ENCODE measurements at places on chromosomes 3 and 15. TPM values are rescaled to one million over a fixed set of nuclear protein-coding genes. Genes with fewer than 3 reads are reported as not detected.

- DNase-seq = no peak
Measured at GRCh38 chr3:157136647-157137387, 23.1 kb downstream of the CCNL1 start.

DNA sequence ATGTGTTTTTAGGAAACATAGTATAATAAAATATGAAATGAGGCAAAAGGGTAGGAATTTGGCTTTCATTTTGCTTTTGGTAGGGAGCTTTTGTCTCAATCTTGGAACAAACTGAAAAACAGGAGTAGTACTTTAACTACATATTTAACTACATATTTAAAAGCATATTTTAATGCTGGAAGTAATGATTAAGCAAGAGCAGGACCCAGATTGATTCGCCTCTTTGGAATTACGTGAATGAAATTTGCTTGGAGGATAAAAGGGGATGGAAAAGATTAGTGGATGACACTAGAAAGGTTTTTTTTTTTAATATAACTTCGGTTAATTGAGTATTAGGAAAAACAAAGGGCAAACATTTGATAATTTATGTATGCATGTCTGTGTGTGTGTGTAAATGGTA, 11.2 kb upstream of the TMEM212 start:
- no peak for DNase-seq

- no peak for DNase-seq
Measured at GRCh38 chr15:63698692-63699091, 101.5 kb downstream of the FBXL22 start.

DNA sequence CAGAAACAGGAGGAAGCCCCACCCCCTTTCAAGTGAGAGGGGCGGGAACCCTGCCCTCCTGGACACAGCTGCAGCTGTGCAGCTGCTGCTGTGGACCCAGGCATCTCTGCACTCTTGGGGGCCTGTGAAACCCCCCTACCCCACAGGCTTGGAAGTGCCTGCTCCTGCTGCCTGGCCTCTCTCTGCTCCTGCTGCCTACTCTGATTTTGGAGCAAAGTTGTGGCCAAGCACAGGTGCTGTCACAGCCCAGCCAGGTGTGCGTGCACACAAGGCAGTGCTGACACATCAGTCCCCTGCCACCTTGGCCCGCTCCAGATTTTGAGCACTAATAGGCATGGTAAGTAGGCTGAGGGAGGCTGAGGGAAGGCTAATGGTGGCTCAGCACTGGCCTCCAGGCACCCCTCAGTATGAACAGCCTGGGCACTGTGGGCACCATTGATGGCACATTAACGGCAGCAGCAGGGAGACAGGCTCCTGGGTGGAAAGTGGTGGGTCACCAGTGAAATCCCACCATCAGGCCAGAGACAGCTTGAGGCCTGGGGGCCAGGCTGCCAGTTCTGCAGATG, 890.9 kb downstream of the GBE1 start:
- no peak for DNase-seq

The TRPC1 gene
- 2.3 TPM for total RNA-seq

GRCh38 chr3:57778494-57778893, 22.4 kb downstream of the SLMAP start:
- DNase-seq = no peak

DNA sequence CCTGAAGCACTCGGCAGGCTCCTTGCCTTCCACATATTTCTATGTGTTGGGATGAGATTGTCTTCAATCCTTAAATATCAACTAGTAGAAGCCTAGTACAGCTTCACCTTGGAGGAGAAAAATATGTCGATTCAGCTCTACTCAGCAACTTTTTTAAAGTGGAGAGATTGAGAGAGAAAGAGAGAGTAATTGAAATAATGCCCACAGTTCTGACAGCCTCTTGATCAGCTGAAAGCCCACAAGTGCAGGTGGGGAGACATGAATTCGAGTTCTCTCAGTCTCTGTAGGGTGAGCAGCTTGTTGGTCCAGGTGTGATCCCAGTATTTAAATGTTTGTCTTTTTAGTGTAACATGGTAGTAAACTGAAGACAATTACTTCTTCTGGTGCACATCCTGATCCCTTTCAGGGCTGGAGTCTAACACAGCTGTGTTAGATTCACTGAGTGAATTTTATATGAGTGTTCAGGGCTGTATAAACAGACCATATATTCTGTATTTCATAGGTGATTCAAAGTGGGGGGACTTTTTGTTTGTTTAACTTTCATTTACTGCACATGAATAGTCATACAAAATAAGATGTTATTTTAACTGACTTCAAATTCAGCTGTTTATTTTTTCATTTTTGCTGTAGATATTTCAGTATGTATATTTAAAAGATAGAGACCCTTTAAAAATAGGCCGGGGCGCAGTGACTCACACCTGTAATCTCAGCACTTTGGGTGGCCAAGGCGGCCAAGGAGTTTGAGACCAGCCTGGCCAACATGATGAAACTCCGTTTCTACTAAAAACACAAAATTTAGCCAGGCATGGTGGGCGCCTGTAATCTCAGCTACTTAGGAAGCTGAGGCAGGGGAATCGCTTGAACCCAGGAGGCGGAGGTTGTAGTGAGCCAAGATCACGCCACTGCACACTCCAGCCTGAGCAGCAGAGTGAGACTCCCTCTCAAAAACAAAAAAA, 64.0 kb downstream of the ST6GAL1 start:
- peak; percentile 22 for DNase-seq

The ERC2 gene
- not detected for total RNA-seq

The UROC1 gene
- not detected for total RNA-seq

The GATA2 gene
- 2.6 TPM for total RNA-seq

- DNase-seq = no peak
Measured at GRCh38 chr3:43212914-43213611, 73.3 kb upstream of the SNRK start.

The SEMA3G gene
- total RNA-seq = not detected

The ITIH1 gene
- total RNA-seq = not detected

The MST1 gene
- not detected for total RNA-seq

GRCh38 chr15:85504749-85505676, 124.6 kb downstream of the AKAP13 start:
- peak; percentile 17 for DNase-seq

The ARGFX gene
- total RNA-seq = not detected

DNA sequence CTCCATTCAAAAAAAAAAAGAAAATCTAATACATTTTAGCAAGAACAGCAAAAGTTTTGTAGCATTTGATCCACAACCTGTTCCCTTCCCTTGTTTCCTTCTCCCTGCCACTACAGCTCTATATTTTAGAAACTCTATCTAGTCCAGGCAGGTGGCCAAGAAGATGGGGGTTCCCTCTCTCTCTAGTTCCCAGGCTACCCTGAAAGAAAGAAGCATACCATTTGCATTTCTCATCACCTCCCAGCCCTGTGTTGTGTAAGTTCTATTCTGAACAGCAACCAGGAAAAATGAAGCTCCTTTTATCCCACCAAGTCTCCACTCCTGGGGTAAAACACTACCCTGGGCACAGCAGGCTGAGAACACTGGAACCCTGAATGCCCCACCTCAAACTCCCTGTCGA, 100.0 kb downstream of the PCCB start:
- peak; percentile 63 for DNase-seq

GRCh38 chr15:43900996-43901395, 74.2 kb downstream of the WDR76 start:
- DNase-seq = no peak

DNA sequence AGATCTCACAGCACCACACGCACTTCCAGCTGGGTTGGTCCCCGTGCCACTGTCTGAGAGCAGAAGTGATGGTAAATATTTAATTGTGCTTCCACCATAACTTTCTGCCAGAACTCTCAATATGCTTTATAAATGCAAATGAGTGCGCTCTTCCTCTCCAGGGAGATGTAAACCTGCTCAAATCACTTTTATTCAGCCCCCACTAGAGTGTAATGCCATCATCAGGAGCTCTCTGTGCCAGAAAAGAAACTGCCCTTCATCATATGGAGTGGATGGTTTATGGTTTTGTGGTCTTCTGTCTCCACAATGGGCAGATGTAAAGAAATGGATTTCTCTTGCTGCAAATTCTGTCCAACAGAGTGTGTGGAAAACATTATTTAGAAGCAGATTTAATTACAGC, 127.0 kb downstream of the EPHB1 start:
- no peak for DNase-seq

All from MG63 (cell line).